Progenitor cell of endocrine pancreas (in vitro differentiated cells): ENCODE measurements at places on chromosomes 6 and 20. TPM values are rescaled to one million over a fixed set of nuclear protein-coding genes. Genes with fewer than 3 reads are reported as not detected.

The RAET1E gene
- total RNA-seq = not detected in 2 replicates

DNA sequence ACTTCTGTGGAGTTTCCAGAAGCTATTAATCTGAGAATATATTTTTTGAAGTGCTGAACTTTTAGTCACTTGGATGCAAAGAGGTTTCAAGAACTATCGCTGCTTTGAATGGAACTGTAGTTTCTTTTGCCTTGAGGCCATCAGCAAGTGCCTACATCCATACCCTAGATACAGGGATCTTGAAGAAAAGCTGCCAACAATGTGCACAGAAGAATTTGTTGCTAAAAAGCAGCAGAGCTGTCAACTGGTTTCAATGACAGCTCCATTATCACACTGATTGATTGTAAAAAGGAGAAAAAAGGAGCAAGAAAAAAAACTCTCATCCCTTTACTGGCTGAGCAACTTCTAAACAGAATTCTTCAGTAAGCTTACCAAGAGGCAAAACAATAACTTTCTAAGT, 251.0 kb upstream of the NRSN1 start:
- no peak for DNase-seq
- peaks cover 5% of the 10 kb centered on the region for H3K4me1 ChIP-seq
- H3K36me3 ChIP-seq = no peaks in the 10 kb centered on the region
- no peaks in the 10 kb centered on the region for H3K27me3 ChIP-seq
- no peak overlapping the region for H3K4me3 ChIP-seq
- H3K27ac ChIP-seq = no peak overlapping the region

DNA sequence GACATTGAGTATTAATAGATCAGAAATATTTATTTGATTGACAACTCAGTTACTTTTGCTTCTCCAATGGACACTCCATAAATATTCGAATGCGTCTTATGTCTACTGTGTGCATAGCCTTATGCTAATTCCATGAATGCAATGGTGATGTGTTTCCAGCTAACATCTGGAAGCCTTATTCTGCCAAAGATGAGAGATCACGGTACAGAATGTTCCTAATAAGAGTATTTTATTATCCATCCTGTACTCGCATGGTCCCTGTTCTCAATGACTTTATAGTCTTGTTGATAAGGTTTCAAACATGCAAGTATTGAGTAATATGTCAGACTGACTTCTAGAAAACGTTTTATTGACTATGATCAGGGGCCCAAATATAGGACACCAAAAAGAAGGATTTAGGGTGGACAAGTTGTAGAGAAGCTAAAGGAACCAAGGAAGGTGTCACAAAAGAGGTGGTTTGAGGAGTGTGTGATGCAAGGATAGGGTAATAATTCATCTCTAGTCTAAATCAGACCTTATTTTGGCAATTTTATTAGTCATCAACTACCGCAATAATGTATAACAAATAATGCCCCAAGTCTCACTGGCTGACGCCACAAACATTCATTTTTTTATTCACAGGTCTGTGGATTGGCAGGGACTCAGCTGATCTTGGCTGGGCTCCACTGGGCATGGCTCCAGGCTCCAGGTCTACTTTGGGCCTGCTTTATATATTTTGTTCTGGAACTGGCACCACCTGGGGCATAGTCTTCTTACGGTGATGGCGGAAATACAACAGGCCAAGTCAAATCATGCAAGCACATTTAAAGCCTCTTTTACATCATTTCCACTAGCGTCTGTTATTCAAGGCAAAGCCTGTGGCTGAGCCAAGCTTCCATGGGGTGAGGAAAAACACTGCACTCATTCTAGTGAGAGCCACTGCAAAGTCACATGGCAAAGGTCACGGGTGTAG, 24.5 kb upstream of the CD83 start:
- peaks cover 7% of the 10 kb centered on the region for H3K27me3 ChIP-seq
- peaks cover 2% of the 10 kb centered on the region for H3K4me1 ChIP-seq
- H3K36me3 ChIP-seq = no peaks in the 10 kb centered on the region
- no peak overlapping the region for H3K4me3 ChIP-seq
- DNase-seq = no peak

DNA sequence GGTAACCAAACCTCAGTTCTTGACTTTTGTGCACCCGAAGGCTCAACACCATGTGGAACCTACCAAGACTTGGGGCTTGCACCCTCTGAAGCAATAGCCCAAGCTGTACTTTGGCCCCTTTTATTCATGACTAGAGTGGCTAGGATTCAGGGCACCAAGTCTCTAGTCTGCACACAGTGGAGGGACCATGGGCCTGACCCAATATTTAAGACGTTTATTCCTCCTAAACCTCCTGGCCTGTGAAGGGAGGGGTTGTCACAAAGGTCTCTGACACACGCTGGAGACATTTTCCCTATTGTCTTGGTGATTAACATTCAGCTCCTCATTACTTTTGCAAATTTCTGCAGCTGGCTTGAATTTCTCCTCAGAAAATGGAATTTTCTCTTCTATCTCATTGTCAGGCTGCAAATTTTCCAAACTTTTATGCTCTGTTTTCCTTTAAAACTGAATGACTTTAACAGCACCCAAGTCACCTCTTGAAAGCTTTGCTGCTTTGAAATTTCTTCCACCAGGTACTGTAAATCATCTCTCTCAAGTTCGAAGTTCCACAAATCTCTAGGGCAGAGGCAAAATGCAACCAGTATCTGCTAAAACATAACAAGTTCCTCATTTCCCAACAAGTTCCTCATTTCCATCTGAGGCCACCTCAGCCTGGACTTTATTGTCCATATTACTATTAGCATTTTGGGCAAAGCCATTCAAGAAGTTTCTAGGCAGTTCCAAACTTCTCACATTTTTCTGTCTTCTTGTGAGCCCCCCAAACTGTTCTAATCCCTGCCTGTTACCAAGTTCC, 481.4 kb upstream of the BTBD3 start:
- H3K4me3 ChIP-seq = no peak overlapping the region
- H3K27me3 ChIP-seq = no peaks in the 10 kb centered on the region
- no peak overlapping the region for H3K27ac ChIP-seq
- DNase-seq = no peak
- H3K4me1 ChIP-seq = no peaks in the 10 kb centered on the region

DNA sequence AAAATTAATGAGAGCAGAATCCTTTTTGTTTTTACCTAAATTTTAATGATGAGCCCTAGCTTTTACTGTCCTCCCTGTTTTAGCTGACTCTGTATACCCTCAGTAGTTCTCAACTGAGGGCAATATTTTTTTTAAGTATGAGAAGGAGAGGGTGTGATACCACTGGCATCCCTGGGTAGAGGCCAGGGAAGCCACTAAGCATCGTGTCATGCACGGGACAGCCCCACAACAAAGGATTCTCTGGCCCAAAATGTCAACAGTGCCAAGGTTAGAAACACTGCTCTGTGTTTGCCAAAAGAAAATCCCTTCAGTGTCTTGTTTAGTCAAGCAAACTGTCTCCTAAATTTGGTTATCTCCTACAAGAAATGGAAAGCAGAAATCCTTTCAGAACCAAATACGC, 210.4 kb downstream of the KCNQ5 start:
- H3K4me3 ChIP-seq = no peak overlapping the region
- DNase-seq = no peak
- no peaks in the 10 kb centered on the region for H3K27me3 ChIP-seq
- H3K27ac ChIP-seq = no peak overlapping the region
